ENCODE measurements at places on chromosomes 4 and X. TPM values are rescaled to one million over a fixed set of nuclear protein-coding genes. Genes with fewer than 3 reads are reported as not detected.

- no peak for DNase-seq
Observed at GRCh38 chr4:85869181-85869580, 394.2 kb downstream of the ARHGAP24 start.

DNA sequence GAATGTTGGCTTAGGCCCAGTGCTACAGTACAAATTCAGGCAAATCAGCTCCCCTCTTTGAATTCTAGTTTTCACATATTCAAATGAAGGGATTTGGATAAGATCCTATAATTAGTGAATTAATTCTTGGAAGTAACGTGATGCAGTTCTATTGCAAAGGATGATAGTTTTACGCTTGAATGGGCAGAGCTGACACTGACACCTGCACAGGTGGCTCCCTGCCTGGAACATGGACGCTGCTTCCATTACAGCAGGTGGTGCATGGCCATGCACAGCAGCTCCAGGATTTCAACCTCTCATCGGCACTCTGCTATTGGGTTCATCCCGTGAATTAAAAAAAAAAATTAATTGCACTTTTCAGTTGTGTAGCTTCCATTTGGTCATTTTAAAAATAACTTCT lies 28.4 kb upstream of the RPS6KA6 start:
- no peak for DNase-seq

Gene ATP2B3
- not detected for total RNA-seq

GRCh38 chr4:169988252-169988651 lies 37.9 kb downstream of the MFAP3L start:
- DNase-seq = no peak

DNA sequence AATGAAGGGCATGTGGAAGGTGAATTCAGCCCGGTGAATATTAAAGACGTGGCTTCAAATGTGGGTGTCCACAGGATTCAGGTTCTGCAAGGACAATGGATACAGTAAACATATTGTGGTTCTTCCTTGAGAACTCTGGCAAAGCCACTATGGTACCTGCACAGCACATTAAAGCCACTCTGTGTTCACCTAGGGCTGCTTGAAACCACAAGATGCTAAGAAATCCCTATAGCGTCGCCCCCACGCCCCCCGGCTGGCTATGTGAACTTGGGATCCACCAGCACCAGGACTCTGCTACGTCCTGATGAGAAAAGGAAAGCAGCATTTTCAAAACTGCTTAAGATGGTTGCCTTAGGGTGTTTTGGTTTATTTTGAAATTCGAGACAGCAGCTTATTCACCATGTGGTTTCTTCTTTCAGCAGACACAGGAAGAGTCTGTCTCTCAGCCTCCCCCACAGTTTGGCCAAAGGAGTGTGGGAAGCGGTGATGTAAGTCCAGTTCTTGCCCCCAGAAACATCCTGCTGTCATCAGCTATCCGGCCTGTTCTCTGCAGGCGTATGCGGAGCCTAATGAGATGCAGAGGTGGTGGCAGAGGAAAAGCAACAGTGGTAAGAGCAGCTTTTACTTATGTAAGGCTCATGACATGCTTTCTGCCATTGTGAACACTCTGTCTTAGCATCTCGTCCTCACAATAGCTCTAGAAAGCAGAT lies 111.5 kb downstream of the AFAP1 start:
- peak; percentile 77 for DNase-seq

Gene SRD5A3
- 5.0 TPM for total RNA-seq

GRCh38 chr4:147782087-147782781 lies 50.3 kb downstream of the ARHGAP10 start:
- DNase-seq = no peak

Gene TRO
- total RNA-seq = 1.2 TPM

- no peak for DNase-seq
Observed at GRCh38 chr4:19455850-19456602, 795.7 kb upstream of the SLIT2 start.

Gene UGT2B10
- not detected for total RNA-seq

Gene DOCK11
- total RNA-seq = 4.4 TPM

GRCh38 chr4:117421706-117422105 lies 336.3 kb upstream of the TRAM1L1 start:
- no peak for DNase-seq

- DNase-seq = no peak
Observed at GRCh38 chr4:152525878-152526277, 10.0 kb downstream of the FBXW7 start.

Gene GPRIN3
- total RNA-seq = 1.2 TPM

Gene ATP6AP2
- 25.8 TPM for total RNA-seq

Gene SRPX
- total RNA-seq = 22.5 TPM

- peak; percentile 53 for DNase-seq
Observed at GRCh38 chrX:130082244-130083106, 27.8 kb downstream of the ELF4 start.

GRCh38 chrX:356385-357034 lies 30.2 kb downstream of the PPP2R3B start:
- DNase-seq = no peak

DNA sequence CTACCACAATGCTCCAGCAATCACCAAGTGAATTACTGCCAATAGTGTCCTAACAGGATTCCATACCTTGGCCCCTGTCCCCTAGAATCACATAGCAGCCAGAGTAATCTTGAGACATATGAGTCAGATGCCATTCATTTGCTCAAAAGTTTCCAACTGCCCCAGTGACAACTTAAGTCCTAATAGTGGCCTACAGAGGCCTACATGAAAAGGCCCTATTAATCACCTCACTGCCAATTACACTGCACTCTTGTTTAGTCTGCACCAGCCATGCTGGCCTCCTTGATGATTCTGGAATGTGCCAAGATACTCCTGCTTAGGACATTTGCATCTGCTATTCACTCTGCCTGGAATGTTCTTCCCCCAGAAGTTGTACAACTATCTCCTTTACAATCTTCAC lies 130.7 kb downstream of the NR3C2 start:
- no peak for DNase-seq

Gene RIBC1
- total RNA-seq = 0.36 TPM

Gene GRSF1
- total RNA-seq = 138 TPM

GRCh38 chr4:56908206-56909085 lies 746 bp downstream of the REST start:
- peak; percentile 77 for DNase-seq

DNA sequence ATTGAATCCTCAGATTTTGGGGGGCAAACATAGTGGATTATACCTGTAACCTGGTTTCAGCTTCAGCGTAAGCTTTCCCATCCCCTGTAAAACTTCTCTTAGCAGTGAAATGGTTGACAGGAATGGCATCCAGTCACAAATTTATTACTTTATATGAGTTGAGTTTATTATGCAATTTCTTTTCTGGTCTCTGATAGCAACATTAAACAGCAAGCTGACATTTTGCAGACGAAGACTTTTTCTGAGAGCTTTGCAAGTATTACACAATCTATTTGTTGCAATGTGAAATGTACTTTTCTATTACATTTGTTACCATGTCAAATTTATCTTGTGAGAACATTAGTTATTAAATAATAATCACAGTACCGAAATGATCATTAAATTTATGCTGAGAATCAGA lies 60.6 kb downstream of the GSPT2 start:
- no peak for DNase-seq

DNA sequence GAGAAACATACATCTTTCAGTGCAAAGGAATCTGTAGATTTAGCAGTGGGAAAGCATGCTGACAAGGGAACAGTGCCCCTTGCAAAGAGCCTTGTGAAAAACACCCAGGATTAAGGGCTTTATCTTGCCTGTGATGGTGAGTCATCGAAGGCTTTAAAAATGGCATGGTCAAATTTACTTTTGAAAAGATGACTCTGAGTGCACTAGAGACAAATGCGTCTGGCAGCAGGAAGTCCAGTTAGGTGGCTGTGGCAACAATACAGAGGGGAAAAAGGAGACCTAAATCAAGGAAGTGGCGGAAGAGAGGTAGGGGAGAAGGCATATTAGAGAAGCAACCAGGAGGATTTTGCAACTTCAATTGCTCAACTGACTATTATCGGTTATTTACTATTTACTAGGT lies 472.6 kb upstream of the CPEB2 start:
- no peak for DNase-seq

Gene ASMT
- total RNA-seq = not detected

Gene SHROOM3
- total RNA-seq = 0.06 TPM

DNA sequence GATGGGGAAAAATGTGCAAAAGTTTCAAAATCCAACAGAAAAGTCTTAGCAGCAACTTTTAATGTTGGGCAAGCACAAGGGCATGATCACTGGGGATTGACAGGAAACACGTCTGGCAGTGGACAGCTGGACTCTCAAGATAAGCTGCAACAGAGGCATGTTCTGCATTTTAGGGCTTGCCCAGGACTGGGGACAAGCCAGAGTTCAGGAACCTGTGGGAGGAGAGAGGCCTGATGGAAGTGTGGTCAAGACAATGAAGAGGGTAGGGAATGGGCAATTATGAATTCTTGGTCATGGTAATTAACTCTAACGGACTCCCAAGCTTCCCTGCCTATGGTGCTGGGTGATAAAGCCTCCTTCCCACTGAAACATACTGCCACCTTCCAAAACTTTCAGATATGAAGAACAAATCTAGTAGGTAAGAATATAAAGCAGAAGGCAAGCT lies 48.4 kb downstream of the ANXA3 start:
- no peak for DNase-seq
